ENCODE measurements at places on chromosomes 11 and 22.

DNA sequence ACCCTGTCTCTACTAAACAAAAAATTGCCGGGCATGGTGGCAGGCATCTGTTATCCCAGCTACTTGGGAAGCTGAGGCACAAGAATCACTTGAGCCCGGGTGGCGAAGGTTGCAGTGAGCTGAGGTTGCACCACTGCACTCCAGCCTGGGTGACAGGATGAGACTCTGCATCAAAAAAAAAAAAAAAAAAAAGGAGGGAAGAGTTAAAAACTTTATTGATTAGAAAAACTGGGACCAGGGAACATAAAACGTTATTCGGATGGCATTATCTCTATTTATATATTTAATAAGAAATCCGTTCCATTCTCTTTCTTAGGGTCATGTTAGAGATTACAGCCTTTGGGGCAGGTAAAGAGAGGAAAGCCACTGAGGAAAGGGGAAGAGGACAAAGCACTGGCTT lies 197.5 kb downstream of the BCR start:
- DNase-seq = no peak

DNA sequence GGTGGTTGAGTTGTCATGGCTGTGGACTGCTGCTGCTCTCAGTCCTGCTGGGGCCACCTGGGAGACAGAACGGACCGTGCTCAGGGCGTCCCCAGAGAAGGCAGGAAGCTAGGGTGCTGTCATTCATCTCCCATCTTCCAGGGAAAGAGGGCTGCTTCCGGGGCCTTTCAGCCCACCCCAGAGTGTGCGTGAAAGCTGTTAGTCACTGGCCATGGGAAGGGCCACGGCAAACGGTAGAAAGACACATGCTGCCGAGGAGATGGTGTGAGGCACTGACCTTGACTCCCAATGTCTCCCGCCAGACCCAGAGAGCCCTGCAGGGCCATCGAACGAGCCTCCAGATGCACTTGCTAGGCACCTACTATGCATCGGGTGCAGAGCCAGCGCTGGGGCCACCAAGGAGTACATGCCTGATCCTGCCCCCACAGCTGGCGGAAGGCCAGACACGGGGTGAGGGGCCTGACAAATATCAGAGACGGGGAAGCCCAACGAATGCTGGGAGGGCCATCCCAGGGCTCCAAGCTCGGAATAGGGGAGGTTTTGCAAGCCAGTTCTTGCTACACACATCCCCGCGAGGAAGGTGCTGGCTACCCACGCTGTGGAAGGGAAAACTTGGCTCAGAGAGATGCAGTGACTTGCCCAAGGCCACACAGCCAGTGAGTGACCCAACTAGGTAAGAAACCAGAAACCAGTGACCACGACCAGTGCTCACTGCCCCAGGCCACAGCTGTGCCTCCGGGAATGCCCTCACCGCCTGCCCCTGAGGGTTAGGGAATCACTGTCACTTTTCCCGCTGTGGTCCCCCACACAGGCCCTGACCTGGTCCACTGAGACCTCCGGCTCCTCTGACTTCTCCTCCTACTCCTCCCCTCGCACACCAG lies 10.1 kb downstream of the RAC2 start:
- DNase-seq = no peak

GRCh38 chr11:6443269-6444003 lies 2.6 kb upstream of the HPX start:
- DNase-seq = peak; percentile 82

DNA sequence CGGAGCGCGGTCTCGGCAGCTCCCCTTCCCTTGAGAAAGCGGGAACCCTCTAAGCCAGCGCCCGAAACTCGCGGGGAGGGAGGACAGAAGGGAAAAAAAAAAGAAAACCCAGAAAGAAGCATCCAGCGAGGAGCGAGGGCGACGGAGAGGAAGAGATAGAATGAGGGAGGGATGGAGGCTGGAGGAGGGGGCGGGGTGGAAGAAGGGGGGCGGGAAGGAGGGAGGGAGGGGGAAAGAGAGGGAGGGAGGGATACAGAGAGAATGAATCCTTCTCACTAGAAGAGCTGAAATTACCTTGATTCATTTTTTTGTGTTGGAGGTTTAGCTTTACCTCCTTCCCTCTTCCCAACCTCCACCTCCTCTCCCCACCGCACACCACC lies 19.3 kb upstream of the BDNF start:
- no peak for DNase-seq

GRCh38 chr11:69550846-69551245 lies 69.4 kb downstream of the LINC01488 start:
- DNase-seq = no peak

- no peak for DNase-seq
These were observed 19.1 kb downstream of the RIC3 start for GRCh38 chr11:8149726-8150125.

- no peak for DNase-seq
These were observed 274.2 kb downstream of the CASP12 start for GRCh38 chr11:104624021-104624420.

GRCh38 chr22:24330636-24331035 lies 60.0 kb downstream of the SPECC1L start:
- DNase-seq = peak; percentile 26

DNA sequence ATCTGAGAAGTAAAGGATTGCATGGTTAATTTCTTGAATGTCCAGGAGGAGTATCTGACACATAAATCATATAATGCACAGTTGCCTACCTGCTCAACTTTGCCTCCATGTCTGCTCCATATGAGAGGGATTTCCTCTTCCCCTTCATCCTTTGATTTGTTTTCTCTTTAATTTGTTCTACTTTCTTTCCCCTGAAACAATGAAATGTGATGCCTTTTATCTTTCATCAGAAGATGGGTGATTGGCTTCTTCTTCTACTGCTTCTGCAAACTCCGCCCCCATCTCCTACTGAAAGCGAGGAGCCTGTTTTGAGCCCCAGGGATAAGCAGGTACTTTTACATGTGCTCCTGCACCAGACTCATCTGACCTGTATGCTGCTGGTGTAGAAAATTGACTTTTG lies 9.9 kb upstream of the ETS1 start:
- no peak for DNase-seq

DNA sequence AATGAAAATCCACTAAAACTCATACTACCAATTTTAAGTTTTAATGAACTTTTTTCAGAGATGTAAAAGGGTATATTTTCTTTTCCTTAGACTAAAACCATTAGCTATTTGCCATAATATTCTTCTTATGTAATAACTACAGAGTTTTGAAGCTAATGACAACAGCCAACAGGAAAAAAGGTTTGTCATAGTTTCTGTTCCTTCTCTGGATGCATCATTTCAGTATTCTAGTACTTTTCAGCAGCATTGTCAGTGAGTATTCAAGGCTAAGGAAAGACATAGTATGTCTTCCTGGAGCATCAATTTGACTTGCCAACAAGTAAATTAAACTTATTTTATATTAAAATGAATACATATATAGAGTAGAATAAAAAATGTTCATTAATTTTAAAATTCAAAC lies 166.0 kb downstream of the METTL15 start:
- DNase-seq = no peak

GRCh38 chr11:102883141-102883540 lies 8.4 kb upstream of the MMP12 start:
- no peak for DNase-seq

- DNase-seq = peak; percentile 76
These were observed 141.2 kb upstream of the TIMP3 start for GRCh38 chr22:32660292-32660691.

- peak; percentile 66 for DNase-seq
These were observed 12.9 kb downstream of the NEAT1 start for GRCh38 chr11:65435411-65435931.

DNA sequence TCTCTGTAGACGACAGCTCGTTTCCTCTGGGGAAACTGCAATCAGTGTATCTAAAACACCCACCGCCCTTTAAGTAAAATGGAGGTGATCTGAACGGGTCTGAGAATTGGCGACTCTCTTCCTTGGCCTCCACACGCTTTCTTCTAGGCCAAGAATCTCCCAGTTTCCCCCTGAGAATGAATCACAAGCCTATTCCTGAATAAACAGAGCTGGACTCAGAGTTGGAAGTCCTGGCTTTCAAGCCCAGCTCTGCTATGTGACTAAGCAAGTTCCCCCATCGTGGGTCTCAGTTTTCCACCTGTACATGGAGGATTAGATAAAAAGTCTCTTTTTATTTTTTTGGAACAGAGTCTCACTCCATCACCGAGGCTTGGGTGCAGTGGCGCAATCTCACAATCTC lies 200.4 kb downstream of the MN1 start:
- no peak for DNase-seq

- peak; percentile 83 for DNase-seq
These were observed 19.5 kb downstream of the LHFPL7 start for GRCh38 chr22:24926849-24927579.

DNA sequence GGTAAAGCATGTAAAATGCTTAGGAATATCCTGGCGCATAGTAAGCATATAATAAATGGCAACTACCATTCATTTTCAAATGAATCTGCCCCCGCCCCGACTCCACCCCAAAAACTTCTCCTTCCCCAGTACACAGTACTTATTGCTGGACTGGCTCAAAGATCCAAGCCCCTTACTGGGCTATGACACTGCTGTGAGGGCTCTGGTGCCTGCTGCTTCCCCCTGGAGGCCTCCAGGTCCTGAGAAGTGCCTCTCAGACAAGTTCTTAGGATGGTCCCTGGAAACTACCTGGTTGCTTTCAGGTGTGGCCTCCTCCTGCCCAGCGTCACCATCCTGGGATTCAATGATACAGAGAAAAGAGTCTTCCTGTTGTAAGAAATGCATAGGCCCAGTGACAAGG lies 190.6 kb upstream of the NTM start:
- DNase-seq = no peak

DNA sequence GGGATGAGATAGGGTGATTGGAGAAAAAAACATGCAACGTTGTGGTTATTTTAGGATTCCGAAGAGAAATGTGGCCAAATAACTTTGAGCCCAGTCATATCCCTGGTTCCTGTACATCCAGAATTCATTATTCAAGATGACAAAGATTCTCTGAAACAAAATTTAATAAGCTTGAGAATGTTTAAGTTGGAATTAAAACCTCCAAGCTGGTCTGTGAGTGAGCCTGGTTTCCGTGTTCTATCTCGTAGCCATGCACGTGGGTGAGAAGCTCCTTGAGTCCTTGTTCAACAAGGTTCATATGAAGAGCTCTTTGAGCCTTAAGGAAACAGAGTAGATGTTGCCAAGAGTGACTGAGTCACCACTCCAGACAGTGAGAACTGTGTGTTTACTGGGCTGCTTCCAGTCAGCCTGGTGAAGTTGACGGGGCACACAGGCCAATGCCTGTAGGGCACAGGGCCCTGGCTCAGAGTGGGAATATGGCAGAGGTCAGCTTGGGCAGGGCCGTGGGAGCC lies 206.5 kb downstream of the NAV2 start:
- peak; percentile 94 for DNase-seq

DNA sequence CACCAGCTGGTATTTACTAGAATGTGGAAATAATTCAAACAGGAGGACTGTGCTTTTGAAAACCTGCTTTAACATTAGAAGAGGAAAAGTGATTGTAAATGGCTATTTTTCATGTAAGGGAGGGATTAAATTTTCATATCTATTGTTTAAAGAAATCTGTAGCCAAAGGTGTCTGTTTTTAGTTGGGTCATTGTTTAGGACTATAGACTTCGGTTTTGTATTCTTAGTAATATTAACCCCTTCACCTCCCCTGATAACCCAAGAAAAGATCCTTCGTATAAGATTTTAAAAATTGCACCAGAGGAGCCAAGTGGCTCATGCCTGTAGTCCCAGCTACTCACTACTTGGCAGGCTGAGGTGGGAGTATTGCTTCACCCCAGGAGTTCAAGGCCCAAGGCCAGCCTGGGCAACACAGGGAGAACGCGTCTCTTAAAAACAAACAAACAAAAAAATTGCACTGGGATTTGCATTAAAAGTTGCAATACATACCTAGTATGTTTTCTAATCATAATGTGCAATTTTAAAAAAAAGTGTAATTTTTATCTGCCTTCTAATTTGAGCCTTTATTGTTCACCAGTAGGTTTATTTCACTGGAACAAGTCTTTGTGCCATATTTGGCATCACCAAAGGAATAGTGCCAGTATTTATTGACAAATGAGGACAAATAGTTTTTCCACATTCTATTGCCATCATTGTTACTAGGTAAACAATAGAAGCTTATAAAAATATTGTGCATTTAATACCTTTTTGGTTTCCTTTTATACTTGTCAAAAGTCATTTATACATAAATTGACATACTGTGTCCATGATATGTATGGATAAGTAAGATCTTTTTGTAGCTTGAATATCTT lies 34.3 kb downstream of the MTMR3 start:
- DNase-seq = peak; percentile 42

DNA sequence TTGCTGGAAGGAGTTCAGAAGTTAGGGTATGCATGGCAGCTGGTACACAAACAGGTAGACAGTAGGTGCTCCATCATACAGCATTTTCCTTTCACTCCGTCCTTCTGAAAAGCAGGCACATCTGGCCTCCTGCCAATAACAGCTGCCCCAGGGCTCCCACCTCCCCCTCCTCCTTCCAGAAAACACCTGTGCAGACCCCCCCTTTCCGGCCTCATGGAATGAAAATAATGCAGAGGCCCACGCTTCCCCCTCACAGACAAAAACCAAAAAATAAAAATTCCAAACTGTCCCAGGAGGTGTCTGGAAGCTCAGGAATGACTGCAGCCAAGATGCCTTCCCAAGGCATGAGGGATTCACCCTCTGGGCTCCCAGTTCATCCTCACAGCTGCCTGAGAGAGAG lies 185.5 kb downstream of the MN1 start:
- no peak for DNase-seq

- DNase-seq = no peak
These were observed 1.6 kb downstream of the ARAP1 start for GRCh38 chr11:72750556-72751115.

DNA sequence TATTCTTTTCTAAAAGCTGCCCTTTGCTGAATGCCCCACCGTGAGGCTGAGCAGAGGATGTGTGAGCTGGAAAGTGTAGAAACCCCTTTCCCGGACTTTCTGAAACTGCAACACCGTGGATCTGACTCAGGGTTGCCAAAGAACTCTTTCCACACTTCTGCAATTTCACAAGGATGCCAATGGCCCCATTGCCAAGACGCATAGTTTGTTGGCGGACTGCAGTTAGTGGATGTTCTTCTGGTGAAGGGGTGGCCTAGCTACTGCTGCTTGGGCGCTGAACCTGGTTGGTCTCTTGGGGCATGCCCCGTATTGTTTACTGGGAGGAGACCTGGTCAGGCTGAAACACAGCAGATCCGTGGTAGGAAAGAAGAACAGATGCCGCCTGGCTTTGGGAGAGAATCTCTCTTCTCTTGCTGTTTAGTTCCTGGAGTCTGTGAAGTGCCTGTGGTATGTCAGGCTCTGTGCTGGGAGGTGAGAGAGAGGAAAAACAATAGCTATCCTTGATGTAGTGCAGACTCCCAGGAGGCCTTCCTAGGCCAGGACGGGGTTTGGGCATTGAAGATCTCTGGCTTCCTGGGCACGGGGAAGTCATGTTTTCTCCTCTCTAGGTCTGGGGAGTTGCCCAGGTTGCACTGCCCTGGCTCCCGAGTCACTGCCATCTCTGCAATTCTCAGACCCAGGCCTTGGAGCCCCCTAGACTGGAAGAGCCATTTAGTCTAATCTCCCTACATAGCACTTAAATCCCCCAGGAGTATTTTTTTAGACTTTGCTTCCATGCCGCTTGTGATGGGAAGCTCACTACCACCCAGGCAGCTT lies 26.9 kb downstream of the CD82 start:
- DNase-seq = peak; percentile 59

GRCh38 chr11:83609191-83609590 lies 323.0 kb upstream of the CCDC90B start:
- no peak for DNase-seq

Data from choroid plexus epithelial cell (primary cell).